A172 (cell line): ENCODE measurements at places on chromosomes 1 and 21.
A peak's percentile ranks its signal among the peaks of the same experiment; 100 is the strongest.

DNA sequence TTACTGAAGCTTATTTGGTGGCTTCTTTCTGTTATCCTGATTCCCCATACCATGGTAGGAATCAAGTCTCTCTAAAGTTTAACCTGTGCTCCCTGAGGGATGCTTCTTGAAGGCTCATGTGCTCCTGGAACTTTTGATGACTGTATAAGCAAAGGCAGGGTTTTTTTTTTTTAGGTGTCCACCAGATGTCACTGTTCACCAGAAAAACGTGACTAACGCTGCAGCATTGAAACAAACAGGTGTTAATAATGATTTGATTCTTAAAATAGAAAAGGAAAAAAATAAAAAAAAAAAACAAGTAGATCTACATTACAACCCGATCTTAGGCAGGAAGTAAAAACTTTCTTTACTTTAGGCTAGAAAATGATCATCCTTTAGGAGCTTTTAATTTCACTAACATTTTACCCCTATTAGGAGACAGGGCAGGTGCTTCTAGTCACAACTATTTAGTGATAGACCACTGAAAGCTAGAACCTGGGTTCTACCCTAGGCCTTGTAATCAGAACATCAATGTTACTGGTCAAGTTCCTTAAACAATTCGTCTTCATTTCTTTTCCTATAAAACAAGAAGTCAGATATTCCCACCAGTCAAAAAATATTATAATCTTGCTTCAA is 223.0 kb downstream of the PLA2G4A start:
- DNase-seq: peak; percentile 75

- peak; percentile 37 for DNase-seq
These were observed 88.0 kb upstream of the AK4 start for GRCh38 chr1:65059930-65060538.

GRCh38 chr1:235933017-235933765 is 66.5 kb upstream of the LYST start:
- no peak for DNase-seq

GRCh38 chr1:201155354-201155753 is 1.1 kb upstream of the TMEM9 start:
- DNase-seq: no peak

- peak; percentile 40 for DNase-seq
These were observed 59.1 kb downstream of the BCL9 start for GRCh38 chr1:147600119-147601111.

DNA sequence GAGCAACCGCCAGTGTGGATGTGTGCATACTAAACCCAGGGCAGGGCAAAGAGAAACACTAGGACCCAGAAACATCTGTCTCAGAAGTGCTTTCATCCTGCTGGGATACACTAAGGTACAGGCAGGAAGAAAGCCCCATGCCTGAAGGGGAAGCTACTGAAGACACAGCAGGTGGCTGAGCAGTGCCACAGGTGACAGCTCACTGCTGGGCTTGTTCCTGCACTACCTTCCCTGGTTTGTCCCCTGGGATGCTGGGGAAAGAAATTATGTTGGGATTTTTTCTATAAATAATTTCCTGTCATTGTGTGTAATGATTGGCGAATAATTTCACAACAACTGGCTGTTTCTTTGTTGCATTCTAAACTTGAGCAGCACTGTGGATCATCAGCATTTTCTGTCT is 245.3 kb upstream of the RAB4A start:
- DNase-seq: no peak

- DNase-seq: no peak
These were observed 52.8 kb downstream of the CAPN2 start for GRCh38 chr1:223765036-223765718.

GRCh38 chr1:53662169-53662568 is 76.8 kb downstream of the GLIS1 start:
- DNase-seq: no peak

- DNase-seq: no peak
These were observed 10.7 kb downstream of the AMPD2 start for GRCh38 chr1:109630081-109630897.

GRCh38 chr21:46156678-46157077 is 1.3 kb upstream of the FTCD start:
- DNase-seq: no peak

GRCh38 chr1:78501203-78501602 is 10.4 kb downstream of the PTGFR start:
- no peak for DNase-seq

GRCh38 chr1:93907718-93908117 is 1.5 kb downstream of the GCLM start:
- DNase-seq: peak; percentile 19

- DNase-seq: no peak
These were observed 439.6 kb upstream of the ADAMTS5 start for GRCh38 chr21:27406300-27407009.

GRCh38 chr1:36303244-36303643 is 2.9 kb upstream of the SH3D21 start:
- DNase-seq: no peak

DNA sequence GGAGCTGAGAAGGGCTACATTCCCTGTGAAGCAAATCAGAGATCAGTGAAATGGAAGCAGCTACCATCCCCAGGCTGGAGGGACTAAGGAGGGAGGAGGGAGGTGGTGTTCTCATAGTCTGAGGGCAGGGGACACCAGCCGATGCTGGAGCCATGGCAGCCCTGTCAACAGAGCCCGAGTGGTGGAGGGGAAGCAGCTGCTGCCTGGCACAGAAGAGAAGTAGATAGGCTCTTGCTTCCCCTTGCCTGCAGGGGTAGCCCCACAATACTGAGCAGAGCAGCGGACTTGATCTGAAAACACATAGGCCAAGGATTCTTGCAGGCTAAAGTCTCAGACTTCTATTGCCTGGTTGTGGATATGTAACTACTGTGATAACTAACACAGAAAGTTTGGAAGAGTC is 255.1 kb downstream of the FGGY start:
- no peak for DNase-seq

GRCh38 chr1:8560611-8561544 is 243.0 kb downstream of the SLC45A1 start:
- peak; percentile 11 for DNase-seq
